Left forelimb (tissue), 1 donor: ENCODE measurements at places on chromosomes 13 and 19.

DNA sequence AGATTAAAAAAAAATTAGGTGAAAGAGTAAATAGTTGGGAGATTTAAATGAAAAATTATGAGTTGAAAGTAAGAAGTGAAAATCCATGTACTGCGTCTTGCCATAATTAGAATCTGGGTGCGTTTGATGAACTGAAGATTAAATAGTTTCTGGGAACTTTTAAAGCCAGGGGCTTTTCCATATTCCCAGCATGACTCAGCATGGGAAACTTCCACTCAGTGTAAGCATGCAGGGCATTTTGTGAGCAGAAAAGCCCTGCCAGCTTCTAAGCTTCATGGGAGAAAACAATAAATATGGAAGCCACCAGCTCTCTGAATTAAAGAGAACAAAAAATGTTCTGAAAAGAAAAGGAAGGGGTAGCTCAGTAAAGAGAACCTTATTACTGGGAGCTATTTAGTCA lies 62.0 kb upstream of the EDNRB start:
- no peak for DNase-seq

DNA sequence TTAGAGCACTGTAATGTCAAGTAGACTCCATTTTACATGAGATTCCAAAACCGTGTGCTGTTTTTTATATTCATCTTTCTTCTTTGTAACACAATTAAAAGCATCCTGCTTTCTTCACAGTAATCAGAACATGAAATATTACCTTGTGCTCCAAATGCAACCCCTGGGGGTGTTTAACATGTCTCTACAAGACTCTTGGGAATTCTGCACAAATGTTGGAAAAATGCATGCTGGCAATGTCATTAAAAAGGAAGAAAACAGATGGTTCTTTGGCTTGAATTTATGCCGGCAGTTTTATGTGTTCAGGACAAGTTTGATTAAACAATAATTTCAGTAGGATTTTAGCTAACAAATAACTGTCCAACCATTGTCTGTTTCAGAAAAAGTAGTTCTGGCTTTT lies 159.1 kb downstream of the LIG4 start:
- no peak for DNase-seq

GRCh38 chr13:58025821-58026220 lies 394.3 kb downstream of the PCDH17 start:
- no peak for DNase-seq

DNA sequence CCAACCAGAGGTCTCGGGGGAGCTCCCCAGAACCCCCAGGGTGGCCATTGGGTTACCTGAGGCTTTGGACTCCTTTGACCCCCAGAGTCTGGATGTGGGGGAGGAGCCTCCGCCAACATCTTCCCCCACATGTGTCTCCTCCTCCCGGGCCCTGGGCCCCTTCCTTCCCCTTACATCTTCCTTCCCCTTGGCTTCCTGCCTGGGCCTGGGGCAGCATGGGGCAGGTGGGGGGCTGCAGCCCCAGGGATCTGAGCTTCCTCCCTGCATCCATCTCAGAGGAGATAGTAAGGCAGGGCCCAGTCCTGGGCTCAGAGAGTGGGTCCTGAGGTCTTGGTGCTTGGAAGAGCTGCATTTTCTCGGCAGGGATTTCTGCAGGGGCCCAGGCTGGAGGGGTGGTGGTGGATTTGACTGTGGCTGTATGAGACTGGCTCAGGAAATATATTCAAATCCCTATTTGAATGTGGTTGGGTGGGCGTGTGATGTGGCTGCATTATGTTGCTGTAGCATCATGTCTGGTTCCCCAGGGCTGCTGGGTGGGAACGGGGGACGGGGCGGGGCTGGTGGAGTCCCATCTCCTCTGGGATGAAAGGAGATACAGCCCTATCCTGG lies 919 bp downstream of the VAV1 start:
- DNase-seq = no peak

DNA sequence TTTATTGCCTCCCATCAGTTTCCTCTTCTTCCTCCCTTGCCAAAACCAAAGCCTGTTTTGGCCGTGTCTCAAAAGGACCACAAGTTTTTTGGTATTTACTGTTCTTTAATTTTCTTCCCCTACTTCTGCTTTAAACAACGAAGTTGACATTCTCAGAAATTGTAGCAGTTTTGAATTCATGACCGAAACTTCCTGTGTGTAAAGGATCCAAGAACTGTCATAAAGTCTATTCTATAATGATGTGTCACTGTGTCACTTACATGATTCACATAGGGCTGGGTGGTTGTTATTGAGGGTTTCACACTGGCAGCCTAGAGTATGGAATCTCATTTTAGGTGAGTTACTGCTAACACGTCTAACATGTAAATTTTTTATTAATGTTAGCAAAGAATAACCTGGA lies 741.0 kb upstream of the KLHL1 start:
- no peak for DNase-seq

DNA sequence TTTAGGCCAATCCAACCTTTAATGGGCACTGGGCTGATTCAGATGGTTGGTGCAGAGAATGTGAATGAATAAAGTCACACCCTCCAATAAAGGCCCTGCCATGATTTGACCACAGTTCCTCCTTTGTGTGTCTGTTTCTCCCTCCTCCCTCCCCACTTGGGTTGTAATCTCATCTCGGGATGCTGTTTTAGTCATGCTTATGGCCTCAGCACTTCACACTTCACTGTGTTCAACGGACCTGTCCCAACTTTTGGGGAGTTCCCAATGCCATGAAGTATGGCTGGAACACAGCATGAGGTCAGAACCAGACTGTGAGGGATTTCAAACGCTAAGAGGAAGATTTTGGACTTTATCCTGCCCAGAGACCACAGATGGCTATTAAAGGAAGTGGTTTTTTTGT lies 5.6 kb upstream of the RAB8A start:
- DNase-seq = no peak

DNA sequence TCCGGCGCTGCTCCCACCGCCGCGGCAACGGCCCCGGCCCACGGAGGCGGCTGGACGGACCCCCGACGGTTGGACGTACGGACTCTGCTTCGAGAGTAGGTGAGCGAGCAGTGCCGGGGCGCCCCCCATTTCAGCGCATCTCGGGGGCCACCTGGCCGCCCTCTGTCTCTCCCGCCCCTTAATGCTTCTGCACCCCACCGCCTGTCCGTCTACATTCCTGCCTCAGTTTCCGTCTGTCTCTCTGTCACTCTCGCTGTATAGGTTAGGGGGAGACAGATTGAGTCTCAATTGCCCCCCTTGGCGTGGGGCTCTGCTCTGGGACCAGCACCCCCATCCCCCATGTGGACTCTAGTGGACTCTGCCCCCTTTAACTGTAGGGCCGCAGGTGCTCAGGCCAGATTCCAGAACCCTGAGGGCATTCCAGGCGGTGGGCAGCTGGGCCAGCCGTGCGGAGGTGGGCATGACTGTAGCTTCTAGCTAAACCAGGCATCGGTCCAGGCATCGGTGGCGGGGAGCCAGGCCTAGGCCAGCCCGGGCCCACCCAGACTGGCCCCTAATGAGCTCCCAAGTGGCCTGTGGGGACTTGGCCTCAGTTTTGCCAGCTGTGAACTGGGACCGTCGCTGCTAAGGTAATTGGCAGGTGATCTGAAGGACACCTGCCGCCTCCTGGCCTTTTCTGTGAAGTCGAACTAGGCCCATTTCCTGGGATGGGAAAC lies 373 bp downstream of the TNFAIP8L1 start:
- no peak for DNase-seq

DNA sequence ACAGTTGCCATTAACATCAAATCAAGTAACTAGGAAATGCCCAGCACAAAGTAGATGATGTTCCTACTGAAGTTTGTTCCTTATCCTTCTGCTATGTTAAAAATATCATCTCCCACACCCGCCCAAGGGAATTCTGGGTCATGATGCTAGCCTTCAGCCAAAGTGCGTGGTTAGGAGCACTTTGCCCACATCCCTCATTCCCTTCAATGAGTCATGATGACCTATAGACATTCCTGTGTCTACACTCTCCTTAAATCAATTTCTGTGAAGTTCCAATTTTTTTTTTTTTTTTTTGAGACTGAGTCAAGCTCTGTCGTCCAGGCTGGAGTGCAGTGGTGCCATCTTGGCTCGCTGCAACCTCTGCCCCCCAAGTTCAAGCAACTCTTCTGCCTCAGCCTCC lies 17.0 kb downstream of the RXFP2 start:
- no peak for DNase-seq

GRCh38 chr19:33904681-33905080 lies 108.0 kb downstream of the KCTD15 start:
- DNase-seq = no peak

- no peak for DNase-seq
Observed at GRCh38 chr13:94351292-94351990, 128.0 kb downstream of the DCT start.

- DNase-seq = no peak
Observed at GRCh38 chr19:2282062-2282861, at the start of gene PEAK3. PEAK3 (minus strand) TSS chr19:2282175; CDS start chr19:2280931, 1,244 bp downstream.

DNA sequence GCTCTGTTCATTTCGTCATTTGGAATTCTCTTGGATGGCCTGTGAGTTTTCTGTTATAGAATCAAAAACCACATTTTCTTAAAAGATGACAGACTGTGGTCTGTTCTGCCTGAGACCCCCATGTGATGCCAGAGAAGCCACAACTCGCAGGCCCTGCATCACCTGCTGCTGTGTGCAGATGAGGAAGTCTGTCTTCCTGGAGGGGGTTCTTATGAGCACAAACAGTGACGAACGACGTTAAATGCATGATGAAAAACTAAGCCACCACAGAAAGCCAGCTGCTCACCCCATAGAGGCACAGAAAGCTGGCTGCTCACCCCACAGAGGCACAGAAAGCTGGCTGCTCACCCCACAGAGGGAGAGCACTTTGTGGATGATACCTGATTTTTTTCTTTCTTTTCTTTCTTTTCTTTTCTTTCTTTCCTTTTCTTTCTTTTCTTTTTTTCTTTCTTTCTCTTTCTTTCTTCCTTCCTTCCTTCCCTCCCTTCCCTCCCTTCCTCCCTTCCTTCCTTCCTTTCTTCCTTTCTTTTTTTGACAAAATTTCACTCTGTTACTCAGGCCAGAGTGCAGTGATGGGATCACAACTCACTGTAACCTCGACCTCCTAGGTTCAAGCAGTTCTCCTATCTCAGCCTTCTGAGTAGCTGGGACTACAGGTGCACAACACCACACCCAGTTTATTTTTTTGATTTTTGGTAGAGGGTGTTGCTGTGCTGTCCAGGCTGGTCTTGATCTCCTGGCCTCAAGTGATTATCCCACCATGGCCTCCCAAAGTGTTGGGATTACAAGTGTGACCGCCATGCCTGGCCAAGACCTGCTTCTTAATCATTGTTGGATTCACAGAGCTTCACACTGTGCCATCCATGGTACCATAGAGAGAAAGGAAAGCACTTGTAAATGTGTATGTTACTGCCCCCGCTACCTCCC lies 1191.4 kb downstream of the UQCRFS1 start:
- DNase-seq = no peak

DNA sequence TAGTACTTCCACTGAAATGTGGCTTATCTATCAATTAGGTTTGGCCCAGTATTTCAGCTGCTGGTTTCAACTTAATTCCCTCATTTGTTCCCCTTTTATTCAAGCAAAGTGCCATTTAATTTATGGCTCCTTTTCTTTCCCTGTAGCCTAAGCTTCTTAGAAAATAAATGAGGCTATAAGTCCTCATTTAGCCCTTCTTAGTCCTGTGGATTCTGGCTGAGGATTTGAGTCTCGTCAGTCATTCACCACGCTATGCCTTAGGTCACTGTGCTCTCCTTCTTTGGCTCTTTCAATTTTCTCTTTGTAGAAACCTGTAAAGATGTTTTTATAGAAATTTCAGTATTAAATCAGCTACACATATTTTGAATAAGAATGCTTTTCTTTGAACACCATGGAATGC lies 579.1 kb downstream of the GPC6 start:
- DNase-seq = no peak

GRCh38 chr13:22944378-22944777 lies 236.4 kb upstream of the SGCG start:
- no peak for DNase-seq

DNA sequence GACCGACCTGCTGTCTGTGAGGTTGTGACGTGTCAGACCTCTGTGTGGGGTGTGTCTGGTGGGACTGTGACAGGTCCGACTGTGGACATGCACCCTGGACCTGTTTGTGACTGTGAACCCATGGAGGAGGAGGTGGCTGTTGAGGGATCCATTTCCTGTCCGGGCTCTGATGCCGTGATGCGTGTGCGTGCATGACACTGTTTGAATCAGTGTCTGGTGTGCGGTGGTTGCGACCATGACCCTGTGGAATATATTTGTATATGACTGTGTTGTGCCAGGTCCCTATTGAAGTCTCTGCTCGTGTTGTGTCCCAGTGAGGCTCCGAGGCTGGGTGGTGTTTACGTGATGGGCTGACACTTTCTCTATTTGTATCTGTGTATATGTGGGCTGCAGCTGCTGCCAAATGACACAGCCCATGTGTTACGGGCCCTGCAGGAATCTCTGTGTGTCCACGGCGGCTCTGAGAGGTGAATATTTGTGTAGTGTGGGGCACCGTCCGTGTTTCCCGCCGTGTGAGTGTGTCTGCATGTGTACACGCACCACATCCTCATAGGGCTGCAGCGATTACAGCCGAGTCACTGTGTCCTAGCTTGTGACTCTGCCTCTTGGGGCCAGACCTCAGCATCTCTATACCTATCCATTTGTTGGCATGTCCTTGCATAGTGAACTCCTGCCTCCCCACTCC lies 18.3 kb downstream of the CCDC97 start:
- no peak for DNase-seq

DNA sequence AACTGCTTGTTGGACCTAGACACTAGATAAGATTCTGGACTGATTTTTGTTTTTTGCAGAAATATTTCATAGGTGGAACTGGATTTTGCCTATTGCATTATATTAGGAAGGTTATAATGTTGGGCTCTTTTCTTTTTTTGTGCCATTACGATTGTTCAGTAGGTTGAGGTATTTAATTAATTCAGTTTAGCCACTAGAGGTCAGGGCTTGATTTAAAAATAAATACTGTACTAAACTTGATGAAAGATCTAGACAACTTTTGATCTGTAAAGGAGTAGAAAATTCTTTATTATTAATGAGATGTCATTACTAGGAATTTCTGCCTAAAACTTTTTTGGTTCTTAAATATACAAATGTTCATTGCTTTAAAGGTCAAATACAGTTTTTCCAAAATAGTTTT lies 15.2 kb upstream of the SUPT20H start:
- no peak for DNase-seq

DNA sequence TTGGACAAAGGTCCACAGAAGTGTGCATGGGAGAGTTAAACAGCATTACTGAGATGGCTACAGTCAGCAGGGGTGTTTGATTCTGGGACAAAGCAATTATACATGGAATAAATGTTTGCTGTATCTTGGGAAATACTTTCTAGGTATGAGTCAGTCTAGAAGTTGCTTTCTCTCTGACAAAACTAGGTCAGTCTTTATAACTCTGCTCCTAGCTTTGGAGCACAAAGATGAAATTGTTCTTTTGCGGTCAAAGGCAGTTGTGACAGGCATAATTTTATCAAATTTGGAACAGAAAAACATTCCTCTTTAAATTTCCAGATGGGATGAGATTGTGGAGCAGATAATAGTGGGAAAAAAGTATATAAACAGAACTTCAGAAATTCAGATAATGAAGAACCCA lies 1045.4 kb upstream of the MIR17HG start:
- DNase-seq = no peak
